ENCODE measurements at places on chromosomes 4 and X.

DNA sequence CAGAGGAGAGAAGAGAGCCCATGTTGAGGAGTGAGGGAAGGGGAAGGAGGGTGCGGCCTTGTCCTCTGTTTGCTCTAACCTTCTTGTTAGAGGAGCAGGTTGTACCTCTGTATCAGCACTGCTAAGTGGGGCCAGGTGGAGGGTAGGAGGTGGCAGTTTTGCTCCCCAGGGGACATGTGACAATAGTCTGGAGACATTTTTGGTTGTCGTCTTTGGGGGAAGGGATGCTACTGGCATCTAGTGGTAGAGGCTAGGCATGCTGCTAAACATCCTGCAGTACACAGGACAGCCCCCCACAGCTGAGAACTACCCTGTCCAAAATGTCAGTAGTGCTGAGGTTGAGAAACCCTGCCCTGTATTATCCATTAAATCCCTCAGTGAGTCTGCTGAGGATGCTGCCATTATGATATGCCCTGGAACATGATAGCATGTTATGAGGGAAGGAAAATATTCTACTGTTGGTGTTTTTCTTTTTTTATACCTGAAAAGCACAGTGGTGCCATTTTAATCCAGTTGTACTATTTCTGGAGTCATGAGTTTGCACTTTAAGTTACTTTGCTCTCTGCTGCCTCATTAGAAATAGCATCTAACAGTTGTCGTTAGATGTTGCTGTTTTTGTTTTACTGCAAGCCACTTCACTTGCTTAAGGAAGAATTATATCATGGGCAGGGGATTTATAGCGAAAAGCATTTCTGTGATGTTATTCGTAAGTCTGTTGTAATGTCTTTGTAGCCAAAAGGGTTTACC is 90.6 kb downstream of the LRP2BP start:
- DNase-seq, result no peak

DNA sequence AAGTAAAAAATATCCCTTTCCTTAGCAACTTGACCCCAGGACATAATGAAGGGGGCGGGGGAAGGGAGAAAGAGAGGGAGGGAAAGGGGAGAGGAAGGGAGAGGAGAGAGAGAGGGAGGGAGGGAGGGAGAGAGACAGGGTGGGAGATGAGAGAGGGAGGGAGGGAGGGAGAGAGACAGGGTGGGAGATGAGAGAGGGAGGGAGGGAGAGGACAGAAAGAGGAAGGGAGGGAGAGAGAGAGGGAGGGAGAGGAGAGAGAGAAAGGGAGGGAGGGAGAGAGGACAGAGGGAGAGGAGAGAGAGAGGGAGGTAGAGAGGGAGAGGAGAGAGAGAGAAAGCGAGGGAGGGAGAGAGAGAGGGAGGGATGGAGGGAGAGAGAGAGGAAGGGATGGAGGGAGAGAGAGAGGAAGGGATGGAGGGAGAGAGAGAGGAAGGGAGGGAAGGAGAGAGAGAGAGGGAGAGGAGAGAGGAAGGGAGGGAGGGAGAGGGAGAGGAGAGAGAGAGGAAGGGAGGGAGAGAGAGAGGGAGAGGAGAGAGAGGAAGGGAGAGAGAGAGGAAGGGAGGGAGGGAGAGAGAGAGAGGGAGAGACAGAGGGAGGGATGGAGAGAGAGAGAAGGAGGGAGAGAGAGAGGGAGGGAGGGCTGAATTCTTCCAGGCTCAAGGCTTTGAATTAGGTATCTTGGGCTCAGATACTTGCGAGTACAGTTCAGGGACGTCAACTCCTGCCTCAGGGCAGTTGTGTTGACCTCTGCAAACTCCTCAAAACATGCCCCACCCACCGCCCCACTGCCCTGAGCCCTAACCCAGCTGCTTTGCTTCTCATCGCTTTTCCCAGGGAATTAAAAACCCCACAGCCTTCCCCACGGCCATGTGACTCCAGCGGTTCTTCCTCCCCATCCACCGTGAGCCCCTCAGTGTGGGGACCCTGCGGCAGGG is 40.0 kb upstream of the ADRA2C start:
- DNase-seq, result no peak

DNA sequence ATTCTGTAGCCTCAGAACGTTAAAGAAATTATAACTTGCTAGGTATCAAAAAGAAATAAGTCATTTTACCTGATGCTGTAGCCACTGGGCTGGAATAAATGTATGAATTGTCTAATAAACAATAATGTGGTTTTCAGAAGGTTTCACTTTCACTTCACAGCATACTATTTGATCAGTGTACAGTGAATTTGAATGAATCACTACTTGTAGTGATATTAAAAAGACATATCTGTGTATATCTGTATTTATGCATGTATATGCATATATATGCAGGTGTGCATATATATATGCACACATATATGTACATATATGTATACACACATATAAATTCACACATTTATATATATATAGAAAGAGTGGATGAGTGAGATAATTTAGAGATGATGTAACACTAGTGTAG is 440.0 kb upstream of the PCDH10 start:
- DNase-seq, result no peak

- DNase-seq, result no peak
These were observed 53.9 kb upstream of the C4orf50 start for GRCh38 chr4:6071959-6072720.

DNA sequence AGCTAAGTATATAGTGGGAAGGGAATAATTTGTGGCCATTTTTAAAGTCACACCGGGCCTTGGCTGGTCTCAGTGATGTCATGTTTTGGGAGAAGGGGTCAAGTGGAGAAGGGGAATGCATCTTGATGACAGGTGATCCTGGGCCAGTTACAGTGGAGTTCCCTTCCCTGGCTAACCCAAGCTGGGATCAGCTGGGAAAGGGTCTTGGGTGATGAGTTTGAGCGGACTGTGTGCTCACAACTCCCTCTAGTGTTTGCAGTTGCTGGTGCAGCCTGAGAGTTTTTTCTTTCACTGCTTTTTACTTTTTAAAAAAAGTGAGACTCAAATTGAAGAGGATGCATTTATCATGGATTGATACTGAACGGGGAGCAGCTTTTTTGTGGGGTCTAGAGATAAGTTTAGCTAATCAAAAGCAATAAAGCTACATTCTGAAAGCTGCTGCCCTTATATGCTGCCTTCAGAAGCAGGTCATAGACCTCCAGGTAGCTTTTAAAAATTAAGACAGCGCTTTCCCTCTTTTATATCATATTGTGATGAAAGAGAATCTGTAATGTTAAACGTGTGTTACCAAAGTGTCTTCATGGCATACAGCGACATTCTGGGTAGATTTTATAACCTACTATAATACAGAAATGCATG is 164.7 kb downstream of the DCLK2 start:
- DNase-seq, result no peak

DNA sequence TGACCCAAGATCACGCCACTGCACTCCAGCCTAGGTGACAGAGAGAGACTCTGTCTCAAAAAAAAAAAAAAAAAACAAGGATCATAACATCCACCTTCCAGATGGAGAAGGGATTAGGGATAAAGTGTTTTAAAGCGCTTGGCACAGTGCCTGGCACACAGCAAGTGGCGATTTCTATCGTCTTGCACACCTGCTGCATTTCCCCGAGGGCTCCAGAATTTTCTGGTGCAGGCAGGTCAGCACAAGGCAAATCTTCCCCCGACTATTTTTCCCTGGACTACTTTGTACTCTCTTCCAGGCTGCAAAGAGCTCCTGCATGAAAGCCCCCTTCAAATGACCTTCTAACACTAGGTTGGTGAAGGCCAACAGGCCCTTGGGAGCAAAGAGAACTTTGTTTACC is 57.3 kb downstream of the APBB2 start:
- no peak for DNase-seq

GRCh38 chrX:54891573-54891972 is 29.1 kb upstream of the TRO start:
- DNase-seq, result no peak

DNA sequence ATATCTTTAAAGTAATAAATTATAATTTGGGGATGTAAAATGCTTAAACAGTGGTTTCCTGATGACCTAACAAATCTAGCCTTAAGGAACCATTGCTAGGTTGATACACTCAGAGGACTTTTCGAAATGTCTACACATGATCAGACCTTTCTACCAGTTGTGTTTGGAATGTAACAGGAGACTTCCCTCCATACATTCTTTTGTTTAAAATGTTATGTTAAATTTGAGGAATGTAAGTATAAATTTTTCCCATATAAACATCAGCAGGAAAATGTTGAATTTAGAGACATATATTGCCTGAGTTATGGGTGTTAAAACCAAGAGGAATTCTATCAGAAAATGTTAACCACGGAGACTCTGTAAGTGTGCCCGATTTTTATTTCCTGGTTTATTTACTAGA is 190.6 kb upstream of the SPRY1 start:
- no peak for DNase-seq

- DNase-seq, result no peak
These were observed 177.8 kb upstream of the IGFBP7 start for GRCh38 chr4:57287687-57288604.

GRCh38 chr4:145553375-145553774 is 65.8 kb upstream of the MMAA start:
- DNase-seq, result no peak

GRCh38 chr4:17898553-17899055 is 87.8 kb downstream of the NCAPG start:
- DNase-seq, result no peak

DNA sequence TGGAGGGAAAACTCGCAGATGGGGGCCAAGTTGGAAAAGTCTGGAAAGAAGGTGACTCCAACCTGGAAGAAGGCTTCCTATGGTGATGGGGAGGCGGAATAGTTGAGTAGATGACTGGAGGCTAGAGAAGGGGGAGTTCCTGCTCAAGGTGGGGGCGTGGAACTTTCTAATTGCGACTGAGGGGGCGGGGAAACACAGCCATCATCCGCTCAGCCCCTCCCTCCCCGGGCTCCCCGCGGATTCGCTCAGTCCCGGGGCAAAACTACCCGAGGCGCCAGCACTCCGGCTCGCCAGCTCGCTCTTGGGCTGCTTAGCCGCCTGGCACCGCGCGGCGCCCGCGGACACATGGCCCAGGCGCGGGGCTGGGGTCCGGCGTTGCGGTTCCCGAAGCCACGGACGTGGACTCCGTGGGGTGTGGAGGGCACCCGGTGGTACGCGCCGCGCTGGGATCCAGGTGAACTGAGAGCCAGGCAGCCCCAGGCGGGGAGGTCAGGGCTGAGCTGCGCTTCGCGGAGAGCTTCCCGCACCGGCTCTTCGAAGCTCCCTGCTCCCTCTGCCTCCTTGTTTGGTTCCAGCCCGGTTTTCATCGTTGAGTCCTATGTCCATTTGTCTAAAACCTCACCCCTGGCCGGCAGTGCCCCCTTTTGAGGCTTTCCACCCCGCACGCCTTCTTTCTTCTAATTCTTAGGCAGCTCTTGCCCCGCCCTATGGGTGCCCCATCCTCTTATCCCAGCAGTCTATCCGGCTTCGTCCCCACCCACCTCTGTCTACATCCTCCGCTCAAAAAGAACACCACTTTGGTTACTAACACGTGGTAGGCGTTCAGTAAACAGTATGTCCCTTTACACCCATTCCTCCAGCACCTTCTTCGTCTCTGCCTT is 38.9 kb downstream of the STARD8 start:
- no peak for DNase-seq

DNA sequence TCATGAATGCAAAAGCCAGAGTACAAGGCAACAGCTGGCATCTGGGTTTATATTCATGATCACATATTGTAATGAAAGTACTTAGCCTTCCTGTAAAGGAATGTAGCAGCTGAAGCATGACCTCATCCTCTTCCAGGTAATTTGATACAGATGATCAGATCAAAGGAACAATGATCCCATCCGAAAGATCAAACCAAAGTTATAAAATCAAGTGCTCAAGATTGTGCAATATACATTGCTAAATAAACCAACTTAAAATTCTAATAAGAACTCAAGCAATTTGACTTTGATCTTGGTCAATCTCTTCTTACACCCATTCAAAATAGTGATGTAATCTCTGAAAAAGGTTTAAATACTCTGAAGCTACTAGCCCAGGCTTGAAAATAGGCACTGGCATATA is 113.1 kb upstream of the INPP4B start:
- no peak for DNase-seq

DNA sequence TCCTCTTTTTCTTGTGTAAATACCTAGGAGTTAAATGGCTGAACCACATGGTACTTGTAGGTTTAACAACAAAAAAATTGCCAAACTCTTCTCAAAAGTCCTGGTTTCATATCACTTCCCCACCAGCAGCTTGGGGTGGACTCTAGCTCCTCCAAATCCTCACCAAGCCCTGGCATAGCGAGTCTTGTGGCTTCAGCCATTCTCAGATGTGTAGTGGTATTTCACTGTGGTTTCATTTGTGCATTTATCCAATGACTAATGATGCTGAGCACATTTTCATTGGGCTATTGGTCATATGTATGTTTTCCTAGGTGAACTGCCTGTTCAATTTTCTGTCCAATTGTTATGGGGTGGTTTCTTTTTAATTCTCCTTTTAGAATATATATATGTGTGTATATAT is 249.3 kb downstream of the NLGN4X start:
- DNase-seq, result no peak

DNA sequence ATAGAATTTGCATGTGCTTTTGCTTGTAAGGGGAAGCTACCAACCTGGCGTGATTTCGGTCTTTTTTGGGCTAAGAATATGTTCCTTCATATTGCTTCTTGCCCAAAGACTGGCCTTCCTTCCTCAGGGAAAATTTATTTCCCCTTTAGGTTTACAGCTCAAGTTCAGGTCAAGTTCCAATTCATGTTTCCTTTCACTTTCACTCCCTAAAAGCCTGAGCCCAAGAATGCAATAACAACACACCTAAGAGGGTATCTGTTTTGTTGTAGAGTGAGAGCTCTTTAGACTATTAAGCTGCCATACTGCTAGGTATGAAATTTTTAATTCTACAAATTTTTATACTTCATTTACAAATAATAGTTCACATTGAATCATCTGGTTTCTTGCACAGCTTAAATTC is 299.6 kb downstream of the TLL1 start:
- no peak for DNase-seq

DNA sequence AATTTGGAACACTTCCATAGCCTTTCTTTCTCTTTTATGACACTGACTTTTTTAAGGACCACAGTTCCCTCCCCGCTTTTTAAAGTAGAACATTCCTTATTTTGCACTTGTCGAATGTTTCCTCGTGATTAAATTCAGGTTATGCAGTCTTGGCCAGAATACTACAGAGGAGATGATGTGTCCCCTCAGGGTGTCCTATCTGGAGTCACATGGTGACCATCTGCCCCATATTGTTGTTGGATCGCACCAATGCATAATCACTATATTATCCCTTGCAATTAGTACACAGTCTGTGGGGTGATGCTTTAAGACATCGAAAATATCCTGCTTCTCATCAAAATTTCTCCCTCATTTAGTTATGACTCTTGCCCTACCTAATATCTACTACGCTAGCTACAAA is 27.4 kb downstream of the WDFY3 start:
- no peak for DNase-seq

- DNase-seq, result no peak
These were observed 69.8 kb downstream of the GAB1 start for GRCh38 chr4:143406523-143406922.

- no peak for DNase-seq
These were observed 1.3 kb upstream of the FAT4 start for GRCh38 chr4:125313497-125313896.
